ENCODE measurements at places on chromosomes 11 and 22. TPM values are rescaled to one million over a fixed set of nuclear protein-coding genes. Genes with fewer than 3 reads are reported as not detected.

A4GALT gene
- 9.4 TPM for total RNA-seq

PDGFB gene
- 1.8 TPM for total RNA-seq

EMID1 gene
- total RNA-seq: 0.30 TPM

ZNF70 gene
- 3.6 TPM for total RNA-seq

OR5T2 gene
- total RNA-seq: not detected

TMA7B gene
- total RNA-seq: not detected

B4GAT1 gene
- 41.0 TPM for total RNA-seq

IGSF9B gene
- total RNA-seq: 0.15 TPM

TNNT3 gene
- total RNA-seq: not detected

PATE1 gene
- total RNA-seq: not detected

ANO5 gene
- total RNA-seq: under 0.01 TPM

TRPM5 gene
- not detected for total RNA-seq

GRK3 gene
- 1.6 TPM for total RNA-seq

PLAAT5 gene
- not detected for total RNA-seq

RTN4R gene
- total RNA-seq: 3.4 TPM

All from bronchus fibroblast of lung (primary cell).